ENCODE measurements at places on chromosomes 7 and 10. TPM values are rescaled to one million over a fixed set of nuclear protein-coding genes. Genes with fewer than 3 reads are reported as not detected.

DNA sequence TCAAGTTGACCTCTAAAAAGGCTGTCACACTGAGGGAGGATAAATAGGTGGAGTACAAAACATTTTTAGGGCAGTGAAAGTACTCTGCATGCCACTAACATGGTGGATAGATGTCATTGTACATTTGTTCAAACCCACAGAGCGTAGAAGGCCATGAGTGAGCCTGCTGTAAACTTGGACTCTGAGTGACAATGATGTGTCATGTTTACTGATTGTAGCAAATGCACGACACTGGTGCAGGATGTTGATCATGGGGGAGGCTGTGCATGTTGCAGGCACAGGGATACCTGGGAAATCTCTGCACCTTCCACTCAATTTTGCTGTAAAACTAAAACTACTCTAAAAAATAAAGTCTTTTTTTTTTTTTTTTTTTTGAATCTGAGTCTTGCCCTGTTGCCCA lies 52.5 kb upstream of the GRID1 start:
- DNase-seq, result no peak

GRCh38 chr10:97256356-97256755 lies 36.1 kb downstream of the ARHGAP19 start:
- no peak for DNase-seq

- DNase-seq, result no peak
These were observed 39.2 kb downstream of the AGAP3 start for GRCh38 chr7:151125470-151125845.

- no peak for DNase-seq
These were observed 177.1 kb upstream of the CTBP2 start for GRCh38 chr10:125337510-125337909.

- DNase-seq, result no peak
These were observed 161.4 kb downstream of the GFRA1 start for GRCh38 chr10:116111483-116112095.

Gene ANK3
- total RNA-seq, result not detected
